PC-9 (cell line): ENCODE measurements at places on chromosomes 1 and 21. TPM values are rescaled to one million over a fixed set of nuclear protein-coding genes. Genes with fewer than 3 reads are reported as not detected.

MTARC2 gene
- total RNA-seq, result 23.1 and 32.2 TPM in 2 replicates

LYPD8 gene
- 0.74 and 1.4 TPM in 2 replicates for total RNA-seq

CADM3 gene
- not detected in 2 replicates for total RNA-seq

S100A12 gene
- total RNA-seq, result not detected in 2 replicates

CD101 gene
- total RNA-seq, result 0.76 and 1.8 TPM in 2 replicates

GPATCH2 gene
- total RNA-seq, result 13.9 and 14.8 TPM in 2 replicates

PLCH2 gene
- total RNA-seq, result 0.98 and 1.5 TPM in 2 replicates

CYP2J2 gene
- total RNA-seq, result 1.6 and 2.1 TPM in 2 replicates

TTLL7 gene
- 2.9 and 4.1 TPM in 2 replicates for total RNA-seq

S100A2 gene
- 145 and 147 TPM in 2 replicates for total RNA-seq

CFAP45 gene
- 8.2 and 9.3 TPM in 2 replicates for total RNA-seq

FCAMR gene
- not detected in 2 replicates for total RNA-seq

GRCh38 chr1:39103328-39104157 is 77.4 kb downstream of the NDUFS5 start:
- no peak for DNase-seq

- DNase-seq, result peak; percentile 61
These were observed 66.0 kb downstream of the MATN1 start for GRCh38 chr1:30657131-30658013.

DNA sequence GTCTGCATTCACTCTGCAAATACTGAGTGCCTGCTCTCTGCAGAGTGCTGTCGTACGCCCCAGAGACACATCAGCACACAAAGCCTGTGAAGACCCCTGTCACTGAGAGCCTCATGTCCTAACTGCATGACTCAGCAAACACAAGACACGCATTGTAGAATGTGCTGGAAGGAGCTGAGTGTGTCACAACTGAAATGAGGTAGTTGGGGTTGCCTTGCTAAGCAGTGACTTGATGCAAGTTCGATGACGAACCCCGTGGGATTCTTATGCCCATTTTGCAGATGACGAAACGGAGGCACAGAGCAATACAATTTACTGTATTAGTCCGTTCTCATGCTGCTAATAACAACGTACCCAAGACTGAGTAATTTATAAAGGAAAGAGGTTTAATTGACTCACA is 65.1 kb downstream of the RIPK4 start:
- DNase-seq, result no peak

GRCh38 chr21:33373451-33373850 is 29.8 kb upstream of the IFNGR2 start:
- peak; percentile 43 for DNase-seq

DNA sequence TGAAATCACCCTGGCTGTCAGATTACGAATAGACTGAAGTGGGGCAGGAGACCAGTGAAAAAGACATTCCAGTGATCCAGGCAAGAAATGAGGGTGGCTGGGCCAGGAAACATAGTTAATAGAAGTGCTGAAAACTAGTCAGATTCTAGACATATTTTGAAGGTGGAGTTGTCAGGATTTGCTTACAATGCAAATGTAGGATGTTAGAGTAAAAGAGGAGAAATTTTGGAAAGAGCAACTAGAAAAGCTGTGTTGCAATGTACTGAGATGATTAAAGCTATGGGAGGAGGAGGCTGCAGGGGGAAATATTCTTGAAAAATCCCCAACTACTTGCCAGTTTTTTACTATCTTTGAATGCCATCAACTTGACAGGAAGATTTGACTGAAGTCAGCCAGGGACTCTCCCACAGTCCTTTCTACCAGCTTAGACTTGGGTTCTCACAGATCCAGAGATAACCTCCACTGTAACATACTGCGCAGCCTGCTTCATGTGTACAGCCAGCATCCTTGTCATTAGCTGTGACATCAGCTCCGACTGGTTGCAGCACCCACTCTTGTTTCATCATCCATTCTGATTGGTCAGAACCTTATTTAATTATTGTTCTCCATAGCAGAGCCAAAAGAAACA is 109.7 kb downstream of the TSEN15 start:
- no peak for DNase-seq

DNA sequence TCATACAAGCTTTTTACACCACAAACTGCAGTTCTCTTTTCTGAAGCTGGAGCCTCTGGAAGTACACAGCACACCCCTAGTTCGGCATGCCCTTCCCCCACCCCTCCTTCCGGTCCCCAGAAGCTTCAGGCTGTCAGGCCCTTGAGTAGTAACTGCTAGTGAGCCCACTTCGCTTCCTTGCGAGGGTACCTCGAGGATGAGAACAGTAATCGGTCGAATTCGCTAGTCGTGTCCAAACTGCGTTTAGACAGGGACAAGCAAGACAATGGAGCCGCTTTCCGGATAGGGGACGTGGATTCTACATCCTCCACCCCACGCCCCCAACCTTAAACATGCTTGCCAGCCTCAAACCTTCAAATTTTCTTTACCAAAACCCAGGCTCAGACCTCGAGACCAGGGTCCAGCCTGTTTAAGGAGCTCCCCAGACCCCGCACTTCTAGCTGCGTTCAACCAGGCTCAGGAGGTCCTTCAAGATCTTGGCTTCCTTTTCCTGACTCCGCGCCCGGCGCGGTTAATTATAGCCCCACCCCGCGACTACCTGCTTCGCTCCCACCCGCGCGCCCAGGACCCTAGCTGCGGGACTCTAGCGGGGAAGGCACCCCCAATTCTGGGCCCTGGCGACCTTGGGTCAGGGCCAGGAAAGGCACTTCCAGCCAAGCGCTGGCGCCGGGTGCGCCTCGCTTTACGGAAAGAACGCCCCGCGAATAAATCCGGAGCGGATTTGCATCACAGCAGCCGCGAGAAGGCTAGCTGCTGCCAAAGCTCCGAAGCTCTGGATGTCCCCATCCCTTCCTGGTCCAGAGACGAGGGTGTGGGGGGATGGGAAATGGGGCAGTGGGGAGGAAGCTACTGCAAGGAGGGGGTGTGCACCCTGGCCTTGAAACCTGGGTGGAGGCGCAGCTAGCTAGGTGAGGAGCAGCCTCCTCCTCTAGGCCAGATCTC is 8.1 kb upstream of the TSPAN1 start:
- DNase-seq, result no peak

DNA sequence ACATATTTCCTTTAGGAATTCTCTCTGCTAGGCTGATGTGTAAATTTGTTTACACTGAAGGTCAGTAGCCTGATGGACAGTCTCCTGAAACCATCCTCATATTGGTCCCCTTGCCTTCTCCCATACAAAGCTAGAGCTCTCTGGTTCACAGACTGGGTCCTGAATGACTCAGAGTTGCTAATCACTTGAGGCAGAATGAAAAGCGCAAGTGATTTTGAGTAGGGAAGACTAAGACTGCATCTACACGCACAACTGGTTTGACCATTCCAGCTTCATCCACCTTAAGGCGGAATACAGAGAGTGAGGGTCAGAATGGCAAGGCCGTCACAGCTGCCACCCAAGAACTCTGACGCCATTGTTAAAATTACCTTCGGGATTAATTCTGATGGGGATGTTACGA is 70.2 kb upstream of the KIF26B start:
- DNase-seq, result no peak

GRCh38 chr1:198848649-198849048 is 209.8 kb downstream of the PTPRC start:
- no peak for DNase-seq

DNA sequence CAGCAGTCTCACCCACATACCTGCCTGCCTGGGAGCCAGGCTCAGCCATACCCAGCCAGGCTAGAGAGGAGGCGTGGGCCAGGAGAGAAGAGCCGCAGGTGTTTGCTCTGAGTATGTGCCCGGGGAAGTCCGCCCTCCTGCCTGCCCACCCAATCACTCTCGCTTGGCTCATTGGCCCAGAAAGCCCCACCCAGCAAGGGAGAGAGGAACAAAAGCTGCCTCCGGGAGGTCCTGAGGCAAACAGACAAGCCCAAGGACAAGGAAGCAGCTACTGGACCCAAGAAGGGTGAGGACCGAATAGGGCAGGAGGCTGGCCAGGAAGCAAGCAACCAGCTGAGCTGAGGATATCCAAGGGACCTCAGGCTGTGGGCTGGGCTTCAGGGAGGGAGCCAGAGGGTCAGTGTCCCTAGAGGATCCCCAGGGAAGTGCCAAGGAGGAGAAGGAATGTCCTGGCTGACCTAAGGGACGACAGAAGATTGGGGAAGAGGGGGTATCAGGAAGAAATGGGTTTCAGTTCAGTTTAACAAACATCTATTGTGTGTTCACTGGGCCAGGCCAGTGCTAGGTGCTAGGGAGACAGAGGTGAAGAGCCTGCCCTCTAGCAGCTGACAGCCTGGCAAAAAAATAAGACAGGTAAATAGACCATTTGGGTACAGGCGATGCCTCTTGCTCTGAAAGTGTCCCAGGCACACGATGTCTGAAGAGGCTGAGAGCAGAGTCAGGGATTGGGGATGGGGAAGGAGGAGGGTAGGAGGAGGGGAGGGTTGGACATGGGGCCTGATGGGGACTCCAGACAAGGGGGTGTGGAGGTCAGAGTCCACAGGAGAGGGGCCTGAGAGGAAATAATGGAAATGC is at the start of gene GJB4:
Gene GJB4 (plus strand): TSS at position 238 of the 855 bp plus-strand sequence. CDS start 1,515 bp downstream, outside the sequence.
- DNase-seq, result peak; percentile 85

- no peak for DNase-seq
These were observed 259.3 kb upstream of the SGIP1 start for GRCh38 chr1:66274634-66275033.

GRCh38 chr1:160439718-160440117 is 39.4 kb downstream of the VANGL2 start:
- no peak for DNase-seq

DNA sequence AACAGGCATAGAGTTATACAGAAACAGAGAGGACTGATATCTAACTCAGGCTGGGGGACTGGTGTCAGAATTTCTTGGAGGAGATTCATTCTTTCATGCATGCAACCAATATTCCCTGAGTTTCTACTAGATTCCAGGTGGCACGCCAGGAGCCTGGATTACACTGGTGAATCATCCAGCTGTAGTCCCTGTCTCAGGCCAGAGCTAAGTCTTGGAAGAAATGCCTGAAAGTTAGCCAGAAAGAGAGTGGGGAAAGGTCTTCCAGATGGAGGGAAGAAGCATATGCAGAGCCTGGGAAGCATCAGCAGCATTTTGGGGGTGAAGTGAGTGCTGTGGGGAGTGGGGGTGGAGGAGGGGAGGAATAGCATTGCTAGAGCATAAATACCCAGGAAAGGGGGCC is 239.1 kb downstream of the OMA1 start:
- DNase-seq, result no peak

DNA sequence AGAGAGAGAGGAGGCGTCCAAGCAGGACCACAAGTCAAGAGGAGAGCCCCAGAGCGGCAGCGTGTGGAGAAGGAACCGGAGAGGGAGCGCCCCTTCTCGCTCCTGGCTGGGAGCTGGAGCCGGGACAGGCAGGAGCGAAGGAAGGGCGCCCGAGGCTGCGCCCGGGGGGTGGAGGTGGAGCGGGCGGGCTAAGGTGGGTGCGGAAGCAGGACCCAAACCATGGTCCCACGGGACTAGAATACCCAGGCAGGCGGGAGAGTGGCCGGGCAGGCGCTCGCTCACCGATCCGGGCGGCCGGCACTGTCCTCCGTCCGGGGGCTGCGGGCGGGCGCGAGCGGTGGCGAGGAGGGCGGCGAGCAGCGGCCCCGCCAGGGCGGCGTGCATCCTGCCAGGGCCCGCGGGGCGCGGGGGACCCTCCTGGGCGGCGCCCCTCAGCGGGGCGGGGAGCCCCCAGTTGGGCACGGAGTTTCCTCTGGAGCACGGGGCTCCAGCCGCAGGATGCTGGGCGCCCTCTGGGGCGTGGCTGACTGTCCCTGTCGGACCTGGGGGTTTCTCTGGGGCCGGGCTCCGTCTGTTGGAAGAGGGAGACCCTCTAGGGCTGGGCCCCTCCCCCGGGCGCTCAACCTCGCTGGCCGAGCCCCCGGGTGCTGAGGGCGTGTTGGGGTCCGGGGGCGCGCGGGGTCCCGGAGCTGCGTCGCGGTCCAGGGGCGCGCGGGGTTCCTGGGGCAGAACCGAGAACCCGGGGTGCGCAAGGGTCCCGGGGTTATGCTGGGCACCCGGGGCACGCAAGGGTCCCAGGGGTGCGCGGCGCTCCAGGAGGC is 569 bp downstream of the TRABD2B start:
- no peak for DNase-seq

- DNase-seq, result peak; percentile 59
These were observed 19.3 kb upstream of the FOXO6 start for GRCh38 chr1:41341772-41342562.

- DNase-seq, result no peak
These were observed 614.5 kb upstream of the ADGRL2 start for GRCh38 chr1:81186261-81186660.

GRCh38 chr1:108881369-108881768 is 4.6 kb downstream of the GPSM2 start:
- no peak for DNase-seq

- no peak for DNase-seq
These were observed 67.5 kb upstream of the DUSP10 start for GRCh38 chr1:221809091-221810029.

GRCh38 chr21:46188226-46189212 is 4.3 kb upstream of the SPATC1L start:
- peak; percentile 65 for DNase-seq

GRCh38 chr1:192518700-192519099 is 56.9 kb upstream of the RGS1 start:
- DNase-seq, result no peak

DNA sequence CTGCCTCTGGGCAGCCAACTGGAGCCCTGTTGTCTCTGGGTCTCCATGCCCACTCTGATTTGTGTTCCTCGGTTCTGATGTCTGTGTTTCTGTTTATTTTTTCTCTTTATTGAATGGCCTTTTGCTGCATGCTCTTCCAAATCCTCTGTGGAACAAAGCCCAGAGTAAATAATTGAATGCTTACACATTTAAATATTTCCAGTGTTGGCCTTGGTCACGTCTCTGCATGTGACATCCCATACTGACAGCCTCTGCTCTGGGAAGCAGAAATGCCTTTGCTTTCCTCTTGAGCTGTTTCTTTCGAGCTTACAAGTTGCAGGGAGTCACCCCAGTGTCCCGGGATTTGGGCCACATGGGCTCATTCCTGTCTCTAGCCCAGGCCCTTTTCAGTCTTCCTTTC is 267.9 kb downstream of the PTPRU start:
- no peak for DNase-seq

GRCh38 chr1:216883518-216883917 is 160.3 kb upstream of the ESRRG start:
- no peak for DNase-seq

DNA sequence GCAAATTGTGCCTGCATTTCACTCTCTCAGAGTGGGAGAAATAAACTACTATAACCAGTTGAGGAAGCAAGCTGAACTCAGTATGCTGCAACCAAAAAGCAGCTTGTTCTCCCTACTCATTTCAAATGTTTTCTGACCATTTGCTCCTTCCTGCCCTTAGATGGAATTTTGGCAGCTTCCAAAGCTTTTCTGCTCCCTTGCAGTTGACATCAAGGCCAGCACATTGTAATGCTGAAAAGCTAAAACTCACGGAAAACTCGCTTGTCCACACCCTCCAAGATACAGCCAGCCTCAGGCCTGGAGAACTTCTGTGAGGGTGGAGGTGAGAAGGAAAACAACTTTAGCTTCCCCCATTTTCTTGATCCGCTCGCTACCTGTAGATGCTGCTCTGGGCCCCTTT is 5.0 kb upstream of the CHML start:
- no peak for DNase-seq

DNA sequence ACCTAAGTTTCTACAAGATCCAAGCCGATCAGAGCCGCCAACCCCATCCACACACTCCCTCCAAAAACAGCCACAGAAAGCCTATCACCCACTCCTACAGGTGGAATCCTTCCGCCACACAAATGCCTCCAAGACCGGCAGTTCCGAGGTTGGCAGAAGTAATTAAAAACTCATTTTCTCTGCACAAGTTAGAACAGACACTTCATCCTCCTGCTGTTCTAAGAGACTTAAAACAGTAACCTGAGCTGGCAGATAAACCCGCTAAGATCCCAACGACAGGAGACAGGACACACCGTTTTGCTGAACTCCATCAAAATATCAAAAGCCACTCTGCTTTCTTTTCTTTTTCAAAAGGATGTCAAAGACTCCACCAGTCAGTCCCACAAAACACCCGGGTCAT is 2.8 kb downstream of the SSBP3 start:
- DNase-seq, result no peak
